Activated CD8-positive, alpha-beta T cell treated with anti-CD3 and anti-CD28 coated beads for 36 hours (primary cell): ENCODE measurements at places on chromosomes 5 and 9.

- DNase-seq, result no peak
Measured at GRCh38 chr9:37952731-37953130, 48.8 kb upstream of the SLC25A51 start.

DNA sequence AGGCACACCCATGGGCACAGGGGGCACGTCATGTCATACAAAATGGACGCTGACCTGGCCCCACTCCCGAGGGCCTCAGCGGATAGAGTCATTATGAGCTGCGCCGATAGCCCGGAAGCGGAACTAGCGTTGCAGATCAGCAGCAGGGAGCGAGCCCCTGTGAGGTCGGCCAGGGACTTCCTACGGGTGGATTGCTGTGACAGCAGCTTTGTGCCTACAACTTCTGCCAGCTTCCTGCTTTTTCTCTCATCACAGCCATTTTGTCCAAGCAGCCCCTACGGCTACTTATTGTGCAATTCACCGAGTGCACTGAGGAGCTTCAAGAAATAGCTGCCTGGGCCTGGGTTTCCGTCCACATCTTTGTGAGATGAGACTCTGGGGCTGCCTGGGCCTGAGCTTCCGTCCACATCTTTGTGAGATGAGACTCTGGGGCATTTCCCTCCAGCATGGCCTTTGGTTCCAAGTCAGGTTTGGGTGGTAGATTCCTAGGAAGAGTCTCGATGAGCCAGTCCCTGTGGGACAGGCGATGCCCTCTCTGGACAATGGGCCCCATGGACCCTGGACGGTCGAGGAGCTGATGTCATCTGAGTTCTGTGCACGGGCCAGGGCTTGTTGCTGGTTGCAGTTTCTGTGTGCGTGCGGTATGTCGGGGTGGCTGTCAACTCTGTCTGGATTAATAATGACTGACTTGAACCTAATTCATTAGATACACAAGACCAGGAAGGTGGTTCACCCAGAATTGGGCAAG, 67.0 kb upstream of the GNE start:
- DNase-seq, result no peak

- DNase-seq, result no peak
Measured at GRCh38 chr5:64161420-64161819, 4.2 kb upstream of the RNF180 start.

- DNase-seq, result no peak
Measured at GRCh38 chr5:43171926-43172325, 20.1 kb upstream of the NIM1K start.

- DNase-seq, result no peak
Measured at GRCh38 chr9:23783509-23783908, 42.5 kb downstream of the ELAVL2 start.
